ENCODE measurements at places on chromosomes 2 and 18.

DNA sequence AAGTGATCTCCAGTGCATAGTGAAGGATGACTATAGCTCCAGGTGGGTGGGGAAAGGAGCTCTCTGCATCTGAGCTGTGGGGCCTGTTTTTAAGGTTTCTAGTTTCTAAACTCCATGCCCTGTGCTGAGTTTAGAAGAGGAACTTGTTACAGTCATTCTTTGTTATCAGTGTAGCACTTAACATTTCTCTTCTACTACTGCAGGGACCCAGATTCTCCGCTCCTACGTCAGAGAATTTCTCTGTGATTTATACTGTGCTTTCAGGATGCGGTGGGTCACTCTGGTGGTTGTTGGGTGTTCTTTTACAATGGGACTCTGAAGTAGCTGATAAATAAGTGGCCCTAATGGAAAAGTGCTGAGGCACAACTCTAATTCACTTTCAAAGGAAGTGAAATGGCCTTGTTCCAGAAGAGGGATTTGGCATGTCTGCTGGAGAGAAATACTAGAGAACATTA is 122.0 kb downstream of the WDSUB1 start:
- no peaks in the 10 kb centered on the region for H3K4me1 ChIP-seq
- peak overlapping the region; percentile 59 for H3K27ac ChIP-seq
- H3K4me3 ChIP-seq = no peak overlapping the region
- DNase-seq = peak; percentile 60

GRCh38 chr2:106018141-106018540 is 176.0 kb downstream of the UXS1 start:
- no peaks in the 10 kb centered on the region for H3K36me3 ChIP-seq
- H3K4me1 ChIP-seq = peaks cover 11% of the 10 kb centered on the region
- no peak overlapping the region for H3K27ac ChIP-seq
- no peak overlapping the region for H3K4me3 ChIP-seq
- no peaks in the 10 kb centered on the region for H3K27me3 ChIP-seq
- no peak for DNase-seq

GRCh38 chr2:122221665-122222064 is 466.2 kb downstream of the TSN start:
- no peaks in the 10 kb centered on the region for H3K4me1 ChIP-seq
- no peak overlapping the region for H3K27ac ChIP-seq
- no peaks in the 10 kb centered on the region for H3K27me3 ChIP-seq
- no peaks in the 10 kb centered on the region for H3K36me3 ChIP-seq
- H3K4me3 ChIP-seq = no peak overlapping the region

- no peak overlapping the region for H3K4me3 ChIP-seq
- H3K4me1 ChIP-seq = no peaks in the 10 kb centered on the region
- no peaks in the 10 kb centered on the region for H3K36me3 ChIP-seq
- DNase-seq = no peak
- H3K27me3 ChIP-seq = no peaks in the 10 kb centered on the region
Measured at GRCh38 chr2:57207191-57207590, 839.4 kb upstream of the VRK2 start.

DNA sequence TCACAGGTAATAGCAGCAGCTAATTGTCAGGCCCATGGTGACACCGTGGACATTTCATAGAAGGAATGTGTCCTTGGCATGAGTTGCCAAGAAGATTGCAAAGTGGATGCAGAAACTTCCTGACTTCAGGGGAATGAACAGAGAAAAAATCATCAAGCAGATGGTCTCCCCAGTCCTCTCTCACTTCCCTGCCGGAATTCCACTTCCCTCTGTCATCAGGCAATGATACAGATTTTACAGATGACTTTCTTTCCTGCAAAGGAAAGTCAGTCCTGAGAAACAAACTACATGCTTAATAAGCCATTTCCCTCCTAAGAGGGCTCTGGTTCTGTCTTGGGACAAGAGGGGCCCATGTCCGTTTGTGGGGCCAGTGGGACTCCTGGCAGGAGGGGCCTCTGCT is 45.7 kb downstream of the KCNF1 start:
- no peak for DNase-seq
- no peaks in the 10 kb centered on the region for H3K4me1 ChIP-seq
- H3K27ac ChIP-seq = no peak overlapping the region

- no peaks in the 10 kb centered on the region for H3K4me1 ChIP-seq
- H3K36me3 ChIP-seq = no peaks in the 10 kb centered on the region
- H3K4me3 ChIP-seq = no peak overlapping the region
- no peak overlapping the region for H3K27ac ChIP-seq
- H3K27me3 ChIP-seq = no peaks in the 10 kb centered on the region
- no peak for DNase-seq
Measured at GRCh38 chr2:37683921-37684780, 12.7 kb upstream of the CDC42EP3 start.

DNA sequence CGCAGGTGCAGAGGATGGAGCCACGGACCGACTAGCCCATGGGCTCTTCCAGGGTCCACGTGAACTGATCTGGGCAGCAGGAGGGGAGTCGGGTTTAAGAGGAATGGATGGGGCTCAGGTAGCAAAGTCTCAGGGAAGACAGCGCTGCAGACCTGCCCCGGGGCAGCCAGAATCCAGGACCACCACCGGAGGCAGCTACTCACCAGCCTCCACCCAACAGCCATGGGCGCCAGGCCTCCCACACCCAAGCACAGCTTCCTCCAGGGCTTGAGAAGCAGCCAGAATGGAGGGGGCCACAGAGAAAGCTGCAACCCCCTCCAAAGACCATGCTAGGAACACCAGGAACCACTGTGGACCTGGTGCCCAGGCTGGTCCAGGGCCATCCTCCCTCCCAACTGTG is 164.3 kb downstream of the TWIST2 start:
- no peaks in the 10 kb centered on the region for H3K4me1 ChIP-seq
- H3K36me3 ChIP-seq = no peaks in the 10 kb centered on the region
- H3K27ac ChIP-seq = no peak overlapping the region
- no peaks in the 10 kb centered on the region for H3K27me3 ChIP-seq
- no peak for DNase-seq

DNA sequence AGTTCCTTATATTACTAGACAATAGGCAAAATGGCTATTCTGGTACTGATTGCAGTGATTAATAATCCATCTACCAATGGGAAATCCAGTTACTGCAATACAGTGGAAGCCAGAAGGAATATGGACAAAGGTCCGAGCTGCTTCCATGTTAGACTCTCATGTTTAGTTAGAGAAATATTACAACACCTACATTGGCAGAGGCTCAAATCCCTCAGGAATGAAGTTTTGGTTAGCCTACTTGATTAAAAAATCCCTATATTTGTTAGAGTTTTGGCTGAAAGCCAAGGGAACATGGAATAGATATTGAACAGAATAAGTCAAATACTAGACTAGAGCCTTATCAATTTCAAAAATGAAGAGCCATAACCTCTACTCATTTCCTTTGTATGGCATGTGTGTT is 48.5 kb downstream of the ARL6IP6 start:
- no peaks in the 10 kb centered on the region for H3K4me1 ChIP-seq
- no peak overlapping the region for H3K4me3 ChIP-seq
- no peak overlapping the region for H3K27ac ChIP-seq
- no peaks in the 10 kb centered on the region for H3K27me3 ChIP-seq

DNA sequence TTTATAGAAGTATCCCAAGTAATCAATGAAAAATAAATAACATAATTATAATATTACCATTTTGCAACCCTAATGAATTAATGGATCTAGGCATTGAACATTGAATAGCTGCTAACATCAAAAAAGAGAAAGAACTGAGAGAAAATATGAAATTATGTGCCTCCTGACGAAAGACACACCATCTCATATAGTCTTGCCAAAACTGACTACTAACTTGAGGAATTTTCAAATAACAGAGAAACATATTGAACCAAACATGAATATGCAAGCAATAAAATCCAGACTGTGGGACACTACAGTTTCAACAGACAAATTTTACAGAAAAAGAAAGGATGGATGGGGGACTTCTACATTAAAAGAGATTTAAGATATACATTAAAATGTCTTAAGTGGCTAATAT is 165.7 kb downstream of the WDPCP start:
- DNase-seq = no peak
- H3K4me1 ChIP-seq = no peaks in the 10 kb centered on the region
- no peaks in the 10 kb centered on the region for H3K36me3 ChIP-seq
- H3K27ac ChIP-seq = no peak overlapping the region
- H3K4me3 ChIP-seq = no peak overlapping the region

GRCh38 chr2:165536851-165537499 is 67.5 kb downstream of the CSRNP3 start:
- H3K4me1 ChIP-seq = no peaks in the 10 kb centered on the region
- H3K4me3 ChIP-seq = no peak overlapping the region

DNA sequence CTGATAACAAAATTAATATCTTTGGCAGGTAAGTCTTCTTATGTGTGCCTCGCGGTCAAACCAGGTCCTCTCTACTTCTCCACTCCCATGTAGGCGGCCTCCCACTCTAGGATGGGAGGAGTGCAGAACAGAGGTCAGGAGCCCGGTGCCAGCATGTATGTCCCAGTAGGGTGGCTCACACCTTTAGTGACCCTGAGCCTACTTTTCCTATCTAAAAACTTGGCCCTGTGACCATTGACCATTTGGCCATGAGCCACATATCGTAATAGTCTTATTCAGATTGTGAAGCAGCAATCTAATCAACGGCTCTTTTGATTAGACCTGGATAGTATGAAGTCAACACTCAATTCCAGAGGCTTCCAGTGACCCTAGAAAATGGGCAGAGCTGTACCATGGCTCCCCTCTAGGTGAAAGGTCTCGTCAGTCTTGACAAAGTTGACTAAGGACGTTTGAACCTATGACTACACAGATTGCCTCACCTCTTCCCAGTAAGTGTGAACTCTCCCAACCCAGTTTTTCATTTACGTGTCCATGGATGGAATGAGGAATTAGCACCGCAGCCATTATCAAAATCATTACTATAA is 17.1 kb upstream of the FABP1 start:
- no peak overlapping the region for H3K4me3 ChIP-seq
- no peaks in the 10 kb centered on the region for H3K27me3 ChIP-seq
- DNase-seq = no peak
- H3K27ac ChIP-seq = no peak overlapping the region
- H3K36me3 ChIP-seq = no peaks in the 10 kb centered on the region

DNA sequence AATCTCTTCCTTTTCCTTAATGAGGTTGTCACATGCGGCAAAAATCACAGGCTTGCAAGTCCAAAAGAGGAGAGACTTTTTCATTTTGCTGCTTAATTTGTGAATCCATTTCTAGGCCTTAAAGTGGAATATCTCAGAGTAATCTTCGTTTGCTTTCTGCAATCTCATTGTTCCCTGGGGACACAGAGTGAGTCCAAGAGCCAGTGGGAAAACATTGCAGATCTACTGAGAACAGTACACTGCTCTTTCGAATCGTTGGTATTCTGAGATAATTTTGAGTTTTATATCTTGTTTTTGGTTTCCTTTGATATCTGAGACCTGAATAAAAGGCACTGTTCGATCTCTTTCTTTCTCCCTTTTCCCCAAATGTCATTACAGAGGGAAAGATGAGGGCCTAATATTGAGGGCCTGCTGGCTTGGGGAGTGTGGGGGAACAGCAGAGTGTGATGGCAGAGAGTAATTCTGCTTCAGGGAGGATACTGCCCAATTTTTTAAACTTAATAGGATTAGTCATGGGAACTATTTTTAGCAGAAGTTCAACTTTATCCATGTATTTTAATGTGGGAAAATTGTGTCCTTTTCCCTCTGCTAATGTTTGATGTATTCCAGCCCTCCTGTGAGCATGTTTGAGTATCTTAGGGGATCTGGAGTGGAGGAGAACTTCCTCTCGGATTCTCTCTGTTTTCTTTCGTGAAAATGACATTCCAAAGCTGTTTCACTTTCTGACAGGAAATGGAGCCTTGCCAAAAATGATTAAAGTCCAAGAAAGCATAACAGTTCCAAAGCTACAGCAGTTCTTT is 418.2 kb upstream of the ZEB2 start:
- peaks cover 35% of the 10 kb centered on the region for H3K4me1 ChIP-seq
- peak; percentile 29 for DNase-seq

- DNase-seq = no peak
- H3K4me1 ChIP-seq = no peaks in the 10 kb centered on the region
- H3K4me3 ChIP-seq = no peak overlapping the region
- no peaks in the 10 kb centered on the region for H3K27me3 ChIP-seq
Measured at GRCh38 chr2:212596276-212596675, 57.7 kb upstream of the ERBB4 start.

GRCh38 chr2:181357979-181358378 is 99.2 kb upstream of the ITGA4 start:
- H3K27me3 ChIP-seq = no peaks in the 10 kb centered on the region
- no peak for DNase-seq
- H3K4me3 ChIP-seq = no peak overlapping the region
- no peaks in the 10 kb centered on the region for H3K36me3 ChIP-seq

DNA sequence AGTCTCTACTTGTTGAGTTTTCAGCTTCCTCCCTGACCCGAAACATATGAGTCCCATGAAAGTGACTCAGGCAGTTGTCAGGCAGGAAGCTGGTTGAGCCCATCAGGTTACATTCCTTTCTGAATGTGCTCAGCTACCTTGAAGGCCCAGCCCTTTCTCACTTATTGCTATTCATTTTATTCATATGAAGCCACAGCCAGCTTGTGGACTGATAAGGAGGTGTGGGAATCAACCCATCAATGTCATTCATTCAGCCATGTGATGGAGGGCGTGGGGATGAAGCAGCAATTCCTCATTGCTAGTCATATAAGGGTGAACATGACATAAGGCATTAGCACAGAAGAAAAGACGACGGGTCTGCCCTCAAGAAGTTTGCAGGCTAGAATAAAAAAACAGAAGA is 5.3 kb upstream of the VPS4B start:
- no peaks in the 10 kb centered on the region for H3K27me3 ChIP-seq
- peaks cover 5% of the 10 kb centered on the region for H3K4me1 ChIP-seq
- no peak overlapping the region for H3K27ac ChIP-seq
- DNase-seq = no peak

GRCh38 chr2:100894796-100895156 is 74.8 kb downstream of the NPAS2 start:
- no peak overlapping the region for H3K4me3 ChIP-seq
- no peaks in the 10 kb centered on the region for H3K36me3 ChIP-seq
- H3K4me1 ChIP-seq = peaks cover 27% of the 10 kb centered on the region
- DNase-seq = no peak

GRCh38 chr2:60028849-60029565 is 524.4 kb downstream of the BCL11A start:
- no peaks in the 10 kb centered on the region for H3K36me3 ChIP-seq
- H3K4me3 ChIP-seq = no peak overlapping the region
- DNase-seq = no peak
- H3K4me1 ChIP-seq = no peaks in the 10 kb centered on the region
- H3K27me3 ChIP-seq = no peaks in the 10 kb centered on the region
- no peak overlapping the region for H3K27ac ChIP-seq

DNA sequence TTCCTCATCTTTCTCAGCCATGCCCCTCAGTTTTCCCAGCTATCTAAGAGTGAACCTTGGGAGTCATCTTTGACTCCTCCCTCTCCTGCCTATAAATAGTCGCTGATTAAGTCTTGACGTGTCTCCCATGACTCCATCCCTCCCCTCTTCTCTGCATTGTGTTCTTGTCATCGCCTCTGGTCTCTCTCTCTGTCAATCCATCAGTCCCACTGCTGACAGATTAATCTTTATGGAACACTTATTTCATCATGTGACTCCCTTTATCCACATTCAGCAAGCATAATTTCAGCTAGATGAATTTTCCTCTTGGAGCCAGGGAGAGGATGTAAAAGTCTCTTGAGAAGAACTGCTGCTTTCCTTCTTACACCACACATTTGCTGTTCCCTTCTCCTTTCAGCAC is 9.4 kb downstream of the ADAM23 start:
- H3K27me3 ChIP-seq = no peaks in the 10 kb centered on the region
- DNase-seq = no peak
- H3K4me1 ChIP-seq = no peaks in the 10 kb centered on the region

GRCh38 chr2:51424418-51424817 is 392.5 kb upstream of the NRXN1 start:
- no peaks in the 10 kb centered on the region for H3K36me3 ChIP-seq
- no peak overlapping the region for H3K4me3 ChIP-seq
- no peaks in the 10 kb centered on the region for H3K27me3 ChIP-seq
- DNase-seq = no peak
- no peaks in the 10 kb centered on the region for H3K4me1 ChIP-seq
- no peak overlapping the region for H3K27ac ChIP-seq

Data from heart left ventricle (tissue), 16 donors.